ENCODE measurements at places on chromosomes 6 and 20.

GRCh38 chr6:110890288-110890687 lies 15.7 kb downstream of the AMD1 start:
- DNase-seq: no peak

DNA sequence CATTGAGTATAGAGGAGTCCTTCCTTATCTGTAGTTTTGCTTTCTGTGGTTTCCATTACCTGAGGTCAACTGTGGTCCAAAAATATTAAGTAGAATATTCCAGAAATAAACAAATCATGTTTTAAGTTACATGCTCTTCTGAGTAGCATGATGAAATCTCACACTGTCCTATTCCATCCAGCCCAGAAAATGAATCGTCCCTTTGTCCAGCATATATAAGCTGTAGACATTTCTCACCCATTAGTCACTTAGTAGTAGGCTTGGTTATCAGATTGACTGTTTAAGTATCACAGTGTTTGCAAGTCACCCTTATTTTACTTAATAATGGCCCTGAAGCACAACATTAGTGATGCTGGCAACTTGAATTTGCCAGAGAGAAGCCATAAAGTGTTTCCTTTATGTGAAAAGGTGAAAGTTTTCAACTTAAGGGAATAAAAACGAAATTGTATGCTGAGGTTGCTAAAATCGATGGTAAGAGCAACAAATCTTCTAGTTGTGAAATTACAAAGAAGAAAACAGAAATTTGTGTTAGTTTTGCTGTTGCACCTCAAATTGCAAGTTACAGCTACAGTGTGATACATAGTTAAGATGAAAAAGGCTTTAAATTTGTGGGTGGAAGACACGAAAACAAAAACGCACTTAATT lies 198.6 kb upstream of the SIM1 start:
- no peak for DNase-seq

GRCh38 chr20:18802012-18802634 lies 11.5 kb upstream of the SCP2D1 start:
- DNase-seq: peak; percentile 8

- no peak for DNase-seq
Observed at GRCh38 chr6:39898625-39899024, 35.6 kb downstream of the MOCS1 start.

DNA sequence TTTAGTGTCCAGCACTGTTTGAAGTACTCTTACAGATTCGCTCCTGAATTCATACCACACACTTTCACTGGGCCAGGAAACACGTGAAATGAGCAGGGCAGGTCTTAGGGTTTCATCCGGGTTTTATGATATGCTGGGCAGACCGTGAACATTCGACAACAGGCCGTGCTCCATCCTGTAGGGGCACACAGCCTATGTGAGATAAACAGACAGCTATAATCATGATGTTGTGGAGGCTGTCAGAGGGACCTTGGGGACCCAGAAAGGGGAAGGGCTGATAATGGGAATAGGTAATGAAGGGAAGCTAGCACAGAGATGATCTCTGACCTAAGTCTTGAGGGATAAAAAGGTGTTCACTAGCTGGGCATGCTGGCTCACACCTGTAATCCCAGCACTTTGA lies 110.4 kb downstream of the RIN2 start:
- DNase-seq: no peak

DNA sequence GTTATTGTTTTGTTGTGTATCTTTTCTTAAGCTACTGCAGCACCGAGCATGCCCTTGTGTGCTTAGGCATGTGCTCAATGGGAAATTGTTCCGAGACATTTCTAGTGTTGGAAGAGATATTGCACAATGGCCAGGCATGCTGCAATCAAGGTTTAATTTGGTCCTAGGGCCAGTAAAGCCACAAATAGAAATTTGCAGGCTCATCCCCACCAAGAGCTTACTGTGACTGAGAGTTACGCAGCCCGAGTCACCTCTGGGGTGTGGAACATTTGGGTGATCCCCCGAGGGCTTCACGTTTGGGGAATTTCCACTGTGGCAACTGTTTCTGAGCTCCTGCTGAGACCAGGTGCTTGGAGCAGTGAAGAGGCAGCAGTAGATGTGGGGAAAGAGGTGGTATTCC lies 65.8 kb downstream of the ADTRP start:
- DNase-seq: no peak

DNA sequence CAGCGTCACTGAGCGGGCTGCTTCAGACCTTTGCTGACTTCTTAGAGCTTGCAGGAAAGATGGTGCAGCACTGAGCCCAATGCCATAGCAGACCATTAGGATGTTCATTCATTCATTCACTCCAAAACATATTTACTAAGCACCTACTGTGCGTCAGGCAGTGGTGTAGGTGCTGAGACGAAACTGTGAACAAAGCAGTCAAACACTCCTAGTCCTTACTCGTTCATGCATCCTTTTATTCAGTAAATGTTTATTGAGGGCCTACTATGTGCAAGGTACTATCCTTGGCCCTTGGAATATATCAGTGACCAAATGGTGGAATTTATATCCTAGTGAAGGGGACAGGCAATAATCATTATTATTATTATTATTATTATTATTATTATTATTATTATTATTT lies 76.6 kb downstream of the TOX2 start:
- no peak for DNase-seq

DNA sequence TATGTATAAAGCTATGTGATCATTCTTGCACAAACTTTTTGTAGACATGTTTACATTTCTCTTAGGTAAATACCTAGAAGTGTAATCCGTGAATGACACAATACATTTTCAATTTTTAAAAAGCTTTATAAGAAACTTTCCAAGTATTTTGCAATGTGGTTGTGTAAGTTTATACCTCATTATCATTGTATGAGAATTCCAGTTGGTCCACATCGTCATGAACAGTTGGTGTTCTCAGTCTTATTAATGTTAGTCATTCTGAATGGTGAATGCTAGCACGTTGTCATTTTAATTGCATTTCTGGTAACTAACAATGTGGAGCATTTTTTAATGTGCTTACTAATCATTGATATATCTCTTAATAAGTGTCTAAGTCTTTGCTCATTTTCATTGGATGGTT lies 116.5 kb upstream of the F13A1 start:
- DNase-seq: no peak

DNA sequence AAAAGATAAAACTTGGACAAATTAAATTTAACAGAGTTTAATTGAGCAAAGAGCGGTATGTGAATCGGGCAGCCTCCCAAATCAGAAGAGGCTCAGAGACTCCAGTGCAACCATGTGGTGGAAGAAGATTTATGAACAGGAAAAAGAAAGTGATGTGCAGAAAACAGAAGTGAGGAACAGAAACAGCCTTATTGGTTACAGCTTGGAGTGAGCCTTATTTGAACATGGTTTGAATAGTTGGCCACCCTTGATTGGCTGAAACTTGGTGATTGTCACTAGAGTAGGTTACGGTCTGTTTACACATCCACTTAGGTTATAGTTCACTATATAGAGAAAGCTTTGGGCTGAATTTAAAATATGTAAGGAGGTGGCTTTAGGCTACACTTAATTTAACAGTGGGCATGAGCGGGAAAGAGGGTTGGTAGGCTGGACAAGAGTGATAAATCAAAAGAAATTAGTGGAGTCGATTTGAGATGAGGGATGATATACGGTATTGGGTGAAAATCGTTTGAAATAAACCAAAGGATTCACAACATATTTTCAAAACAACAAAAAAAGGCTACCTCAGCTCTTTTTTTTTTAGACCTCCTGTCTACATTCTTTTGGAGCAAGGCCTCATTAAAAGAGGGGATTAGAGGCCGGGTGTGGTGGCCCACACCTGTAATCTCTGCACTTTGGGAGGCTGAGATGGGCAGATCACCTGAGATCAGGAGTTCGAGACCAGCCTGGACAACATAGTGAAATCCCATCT lies 84.3 kb upstream of the PREP start:
- DNase-seq: no peak

DNA sequence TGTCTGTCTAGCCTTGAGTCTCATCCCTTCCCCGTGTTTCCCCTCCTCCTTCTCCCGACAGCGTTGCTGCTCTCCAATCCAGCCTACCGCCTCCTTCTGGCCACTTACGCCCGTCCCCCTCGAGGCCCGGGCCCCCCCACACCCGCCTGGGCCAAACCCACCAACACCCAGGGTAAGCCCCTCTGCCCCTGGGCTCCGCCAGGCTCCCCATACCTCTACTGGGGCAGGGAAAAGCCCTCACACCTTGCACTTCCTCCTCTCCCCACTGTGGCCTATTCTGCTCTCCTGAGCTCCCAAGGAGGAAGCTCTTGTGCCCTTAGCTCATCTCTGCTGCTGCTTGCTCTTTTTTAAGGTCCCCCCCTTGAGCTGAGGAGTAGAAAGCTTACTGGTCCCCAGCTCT lies 11.0 kb downstream of the DDR1 start:
- DNase-seq: no peak

GRCh38 chr20:35539756-35540212 lies 2.1 kb upstream of the ERGIC3 start:
- DNase-seq: peak; percentile 93

GRCh38 chr6:116528780-116529179 lies 16.7 kb downstream of the TRAPPC3L start:
- no peak for DNase-seq

- no peak for DNase-seq
Observed at GRCh38 chr20:14220986-14221385, 116.4 kb downstream of the FLRT3 start.

DNA sequence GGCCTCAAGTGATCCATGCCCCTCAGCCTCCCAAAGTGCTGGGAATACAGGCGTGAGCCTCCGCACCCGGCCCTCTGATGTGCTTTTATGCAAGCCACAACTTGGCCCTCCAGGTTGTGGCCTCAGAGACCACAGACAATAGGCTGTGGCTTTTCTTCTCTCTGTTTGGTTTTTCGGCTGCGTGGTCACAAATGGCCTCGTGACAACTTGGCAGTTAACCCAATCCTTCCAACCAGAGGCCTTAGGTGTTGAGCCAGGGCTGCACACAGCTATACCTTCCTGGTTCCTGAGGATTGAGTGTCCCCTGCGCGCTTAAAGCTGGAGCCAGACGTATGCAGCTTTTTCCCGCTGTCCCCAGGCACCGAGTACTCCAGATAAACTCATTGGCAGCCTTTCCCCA lies 6.3 kb upstream of the TGM3 start:
- DNase-seq: no peak

GRCh38 chr20:709423-709822 lies 33.8 kb upstream of the SCRT2 start:
- peak; percentile 60 for DNase-seq

GRCh38 chr6:97885828-97886227 lies 602.8 kb upstream of the MMS22L start:
- no peak for DNase-seq

- no peak for DNase-seq
Observed at GRCh38 chr6:54134935-54135334, 23.7 kb downstream of the MLIP start.

DNA sequence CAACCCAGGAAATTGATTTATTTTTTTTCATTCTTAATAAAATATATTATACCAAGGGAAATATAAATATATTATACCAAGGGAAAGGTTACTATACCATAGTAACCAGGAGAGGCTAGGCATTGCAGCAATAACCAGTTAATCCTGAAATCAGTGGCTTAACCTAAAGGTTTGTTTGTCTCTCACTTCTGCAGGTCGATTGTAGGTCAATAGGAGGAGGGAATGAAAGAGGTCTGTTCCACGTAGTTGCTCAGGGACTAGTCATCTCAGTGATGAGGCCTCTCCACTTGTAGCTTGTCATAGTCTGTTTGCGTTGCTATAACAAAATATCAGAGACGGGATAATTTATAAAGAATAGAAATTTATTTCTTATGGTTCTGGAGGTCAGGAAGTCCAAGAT lies 168.0 kb downstream of the GJA1 start:
- DNase-seq: no peak

DNA sequence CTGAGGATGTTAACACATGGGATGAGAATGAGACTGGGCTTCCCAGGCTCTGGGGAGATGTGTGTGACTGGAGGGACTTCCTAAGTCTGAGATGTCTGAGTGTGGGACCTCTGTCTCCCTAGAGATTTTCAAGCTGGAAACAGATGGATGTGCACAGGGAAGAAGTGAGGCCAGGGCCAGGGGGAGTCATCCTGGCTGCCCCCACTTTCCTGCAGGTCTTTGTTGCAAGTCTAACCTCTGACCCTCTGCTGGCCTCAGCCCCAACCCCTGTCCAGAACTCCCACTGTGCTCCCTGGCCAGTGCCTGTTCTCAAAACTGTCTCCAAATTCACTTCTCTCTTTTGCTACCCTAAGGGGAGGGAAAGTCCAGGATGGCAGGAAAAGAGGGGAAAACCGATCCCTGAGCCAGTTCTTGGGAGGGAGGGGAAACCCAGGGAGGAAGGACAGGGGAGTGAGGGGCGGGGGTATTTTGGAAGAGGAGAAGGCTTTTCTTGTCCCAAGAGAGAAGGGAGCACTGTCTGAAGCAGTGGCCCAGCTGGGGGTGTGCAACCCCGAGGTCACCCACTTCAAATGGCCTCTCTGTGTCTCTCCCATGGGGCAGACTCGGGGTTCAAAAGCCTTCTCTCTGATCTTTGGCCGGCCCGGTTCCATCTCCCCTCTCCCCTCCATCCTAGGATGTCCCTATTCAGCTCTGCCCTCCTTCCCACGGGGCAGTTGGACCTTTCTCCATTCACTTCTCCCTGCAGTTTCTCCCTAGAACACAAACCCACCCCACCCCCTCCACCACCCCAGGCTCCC lies 3.1 kb downstream of the PPP1R18 start:
- DNase-seq: no peak

DNA sequence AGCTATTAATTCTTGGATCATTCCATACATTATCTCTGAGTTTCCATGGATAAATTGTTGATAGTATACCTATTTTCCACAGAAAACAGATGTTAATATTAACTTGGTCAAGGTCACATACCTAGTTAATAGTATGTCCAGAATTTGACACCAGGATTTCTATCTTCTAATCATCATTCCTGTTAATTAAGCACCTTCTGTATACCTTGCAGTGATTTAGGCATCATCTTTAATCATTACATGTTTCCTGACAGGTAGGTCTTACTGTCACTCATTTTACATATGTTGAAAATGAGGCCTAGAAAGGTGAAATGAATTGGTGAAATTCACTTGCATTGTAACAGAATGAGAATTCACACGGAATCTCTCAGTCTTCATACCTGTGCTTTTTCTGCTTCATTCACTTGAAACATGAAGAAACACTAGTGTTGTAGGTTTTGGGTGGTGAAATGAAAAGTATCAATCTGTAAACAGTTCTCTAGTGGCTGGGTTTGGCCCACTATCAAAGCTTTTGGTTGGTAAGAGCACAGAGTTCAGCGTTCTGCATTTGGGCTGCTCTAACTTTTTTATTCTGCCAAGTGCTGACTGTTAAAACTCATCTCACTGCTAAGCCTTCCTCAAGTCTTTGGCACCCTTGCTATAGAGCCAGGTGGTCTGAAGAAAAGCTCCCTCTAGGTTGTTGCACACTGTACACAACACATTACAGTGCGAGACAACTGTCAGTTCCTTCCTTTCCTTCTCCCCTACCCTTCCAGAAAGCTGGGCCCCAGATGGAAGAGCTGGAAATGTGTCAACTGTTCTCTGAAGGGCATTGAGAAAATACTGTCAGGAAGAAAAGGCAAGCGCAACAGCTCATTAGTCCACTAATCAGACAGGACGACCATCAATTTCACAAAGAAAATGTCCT lies 57.8 kb upstream of the C20orf144 start:
- no peak for DNase-seq

GRCh38 chr6:154548130-154548830 lies 37.8 kb upstream of the CNKSR3 start:
- peak; percentile 47 for DNase-seq

- DNase-seq: no peak
Observed at GRCh38 chr6:129186988-129187387, 304.1 kb downstream of the LAMA2 start.

GRCh38 chr6:113172531-113172966 lies 684.6 kb upstream of the MARCKS start:
- peak; percentile 88 for DNase-seq

GRCh38 chr6:1612974-1613306 lies 3.2 kb downstream of the FOXC1 start:
- no peak for DNase-seq

GRCh38 chr6:17935188-17936149 lies 52.0 kb downstream of the KIF13A start:
- DNase-seq: no peak
